A549 treated with ZK216348 at 1 μM for 4 hours (cell line): ENCODE measurements at places on chromosomes 4 and X. TPM values are rescaled to one million over a fixed set of nuclear protein-coding genes. Genes with fewer than 3 reads are reported as not detected.

The GLUD2 gene
- total RNA-seq = 2.4 to 3.3 TPM (median 2.9 TPM) in 5 replicates

The SYP gene
- 2.2 to 3.4 TPM (median 3.1 TPM) in 5 replicates for total RNA-seq

The PCDH18 gene
- not detected in 5 replicates for total RNA-seq

The PGM2 gene
- total RNA-seq = 12.4 to 19.7 TPM (median 14.7 TPM) in 5 replicates

The STBD1 gene
- 8.7 to 10.5 TPM (median 9.9 TPM) in 5 replicates for total RNA-seq

The DUSP21 gene
- not detected in 5 replicates for total RNA-seq

The ATP2B3 gene
- 0.05 to 0.21 TPM (median 0.07 TPM) in 4 of 5 replicates, not detected in the other for total RNA-seq

The MAGEA8 gene
- total RNA-seq = not detected in 5 replicates

The MID1 gene
- 27.6 to 51.2 TPM (median 41.8 TPM) in 5 replicates for total RNA-seq

The PHOX2B gene
- not detected in 5 replicates for total RNA-seq

The ANXA10 gene
- total RNA-seq = 2.6 to 3.7 TPM (median 3.3 TPM) in 5 replicates

The GABRA4 gene
- total RNA-seq = not detected in 5 replicates

The CT45A3 gene
- total RNA-seq = not detected in 5 replicates
